ENCODE measurements at places on chromosomes 4 and X.

- DNase-seq: peak; percentile 62
These were observed 121.2 kb upstream of the NAP1L5 start for GRCh38 chr4:88818631-88819470.

DNA sequence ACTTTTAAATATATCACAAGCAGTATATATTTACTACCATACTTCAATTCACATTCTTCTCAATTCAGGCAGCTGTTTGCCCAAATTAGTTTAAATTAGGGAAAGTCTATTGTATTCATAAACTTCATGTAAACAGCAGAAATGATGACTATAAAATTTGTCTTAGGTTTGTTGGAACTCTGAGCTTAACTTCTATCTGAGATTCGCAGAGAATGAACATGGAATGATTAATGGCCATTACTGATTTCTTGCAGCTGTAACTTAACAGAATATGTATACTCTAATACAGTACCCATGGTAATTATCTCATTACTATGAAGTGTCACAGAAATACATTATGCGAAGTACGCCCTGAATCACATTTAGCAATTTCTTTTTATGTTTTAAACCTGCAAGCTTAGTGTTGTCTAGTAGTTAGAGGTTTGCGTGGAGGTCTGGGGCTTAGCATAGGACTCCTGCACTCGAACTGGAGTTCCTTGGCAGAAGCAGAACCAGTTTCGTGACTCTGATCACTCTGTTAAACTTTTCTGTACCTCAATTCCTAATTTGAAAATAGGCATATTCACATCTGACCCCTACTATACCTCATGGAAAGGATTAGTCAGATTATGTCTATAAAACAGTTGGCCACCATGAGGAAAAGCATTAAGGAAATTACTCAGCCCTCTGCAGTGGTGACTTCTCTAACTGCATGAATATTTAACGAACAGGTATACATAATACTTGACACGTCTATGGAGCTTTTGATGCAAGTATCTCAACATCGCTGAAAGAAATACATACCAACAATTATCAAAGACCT lies 243.2 kb downstream of the MGST2 start:
- DNase-seq: peak; percentile 8

- no peak for DNase-seq
These were observed 52.5 kb downstream of the SYNPO2 start for GRCh38 chr4:118941149-118941548.

DNA sequence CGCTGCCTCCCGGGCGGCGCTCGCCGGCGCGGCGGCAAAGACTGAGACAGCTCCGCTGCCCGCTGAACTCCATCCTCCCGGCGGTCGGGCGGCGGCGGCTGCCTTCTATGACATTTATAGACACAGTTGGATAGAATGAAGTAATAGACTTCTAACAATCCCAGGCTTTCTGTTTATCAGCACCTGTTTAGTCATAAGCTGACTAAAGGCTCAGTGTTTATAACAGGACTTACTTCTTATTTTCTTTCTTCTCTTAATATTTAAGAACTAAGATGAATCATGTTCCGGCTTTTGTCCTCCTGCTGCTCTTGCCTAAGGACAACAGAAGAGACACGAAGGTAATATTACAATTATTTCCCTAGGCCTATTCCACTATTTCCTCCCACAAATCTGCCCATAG lies 3.9 kb downstream of the ARL13A start:
- DNase-seq: no peak

DNA sequence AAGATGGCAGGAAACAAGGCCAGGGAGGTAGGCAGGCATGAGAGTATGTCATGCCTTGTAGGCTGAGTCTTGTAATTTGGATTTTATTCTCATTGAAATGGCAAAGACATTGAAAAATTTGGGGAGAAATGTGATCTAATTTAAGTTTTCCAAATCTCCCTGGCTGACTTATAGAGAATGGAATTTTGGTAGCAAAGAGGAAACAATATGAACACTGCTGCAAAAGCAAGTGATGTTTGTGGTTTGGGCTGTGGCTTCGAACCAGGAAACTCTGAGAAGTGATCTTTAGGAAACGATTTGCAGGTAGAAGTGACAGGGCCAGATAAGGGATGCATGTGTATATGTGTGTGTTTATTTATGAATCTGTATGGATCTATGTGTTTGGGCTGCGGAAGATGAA lies 35.6 kb downstream of the ARSJ start:
- peak; percentile 42 for DNase-seq

- DNase-seq: peak; percentile 11
These were observed 67.6 kb downstream of the EIF4E start for GRCh38 chr4:98861100-98861884.

GRCh38 chr4:33085709-33086108 lies 2365.5 kb downstream of the PCDH7 start:
- DNase-seq: no peak

GRCh38 chr4:140743194-140743931 lies 12.8 kb downstream of the TBC1D9 start:
- peak; percentile 28 for DNase-seq

- DNase-seq: no peak
These were observed 72.5 kb upstream of the GRXCR1 start for GRCh38 chr4:42819863-42820514.

DNA sequence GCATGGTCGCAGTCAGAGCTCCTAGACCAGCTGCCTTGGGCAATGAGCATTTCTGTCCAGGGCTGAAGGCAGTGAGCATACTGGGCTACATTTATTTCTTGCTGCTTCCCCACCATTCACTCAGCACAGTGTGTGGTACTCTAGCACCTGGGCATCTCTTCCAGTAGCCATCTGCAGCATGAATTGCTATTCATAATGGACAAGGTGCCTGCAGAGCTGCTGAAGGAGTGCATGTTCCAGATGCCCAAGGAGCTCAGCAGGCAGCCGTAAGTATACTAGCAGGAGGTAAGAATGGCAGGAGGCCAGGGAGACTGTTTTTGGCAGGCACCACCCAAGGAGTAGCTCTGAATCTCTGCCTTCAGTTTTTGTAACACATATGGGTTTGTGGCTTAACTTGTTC lies 110.4 kb upstream of the RXFP1 start:
- no peak for DNase-seq

DNA sequence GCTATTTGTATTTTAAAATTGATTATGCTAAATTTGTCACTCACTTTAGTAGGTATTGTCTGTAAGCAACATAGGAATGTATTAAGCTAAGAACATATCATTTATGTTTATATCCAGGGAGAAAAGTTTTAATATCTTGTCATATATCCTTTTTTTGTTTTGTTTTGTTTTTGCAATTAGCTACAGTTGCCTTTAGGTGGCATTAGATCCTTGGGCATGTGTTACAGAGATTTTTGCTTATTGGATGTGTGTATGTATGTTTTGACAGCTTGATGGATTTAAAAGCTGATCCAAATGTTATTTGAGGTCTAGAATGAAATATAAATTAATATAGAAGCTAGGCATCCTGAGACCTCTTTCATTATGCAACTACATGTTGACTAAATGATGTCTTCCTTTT lies 36.1 kb upstream of the OTUD4 start:
- DNase-seq: peak; percentile 38

- no peak for DNase-seq
These were observed 19.8 kb downstream of the MAOB start for GRCh38 chrX:43862434-43862833.

DNA sequence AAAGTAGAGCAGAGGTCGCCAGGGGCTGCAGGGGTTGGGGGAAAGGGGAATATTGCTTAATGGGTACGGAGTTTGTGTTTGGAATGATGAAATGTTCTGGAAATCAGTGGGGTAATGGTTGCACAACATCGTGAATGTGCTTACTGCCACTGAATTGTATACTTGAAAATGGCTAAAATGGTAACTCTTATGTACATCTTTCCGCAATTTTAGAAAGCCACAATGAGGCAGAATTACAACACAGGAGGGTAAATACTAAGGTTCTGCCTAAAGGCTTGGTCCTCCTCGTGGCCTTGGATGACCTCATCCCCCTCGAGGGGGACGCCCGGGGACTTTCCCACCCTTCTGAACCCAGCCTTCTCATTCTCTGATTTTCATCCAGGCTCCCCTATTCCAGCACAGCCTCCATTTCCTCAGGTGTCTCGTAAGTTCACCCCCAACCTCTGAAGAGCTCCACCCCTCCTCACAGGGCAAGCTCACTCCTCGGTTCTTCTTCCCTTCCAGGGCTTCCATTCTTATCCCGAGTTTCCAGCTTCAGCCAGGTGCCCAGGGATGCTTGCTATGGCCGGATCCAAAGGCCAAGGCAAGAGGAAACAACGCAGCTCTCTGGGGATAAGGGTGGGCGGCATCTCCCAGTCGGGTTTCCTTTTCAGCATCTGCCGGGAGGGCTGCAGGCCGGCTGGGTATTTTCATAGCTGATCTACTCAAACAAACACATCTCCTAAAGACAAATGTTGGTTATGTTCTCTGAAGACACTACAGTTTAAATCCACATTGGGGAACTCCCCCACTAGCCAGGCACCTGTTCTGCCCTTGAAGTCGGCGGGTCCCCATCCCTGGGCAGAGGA lies 71.3 kb upstream of the ACSL1 start:
- DNase-seq: no peak

DNA sequence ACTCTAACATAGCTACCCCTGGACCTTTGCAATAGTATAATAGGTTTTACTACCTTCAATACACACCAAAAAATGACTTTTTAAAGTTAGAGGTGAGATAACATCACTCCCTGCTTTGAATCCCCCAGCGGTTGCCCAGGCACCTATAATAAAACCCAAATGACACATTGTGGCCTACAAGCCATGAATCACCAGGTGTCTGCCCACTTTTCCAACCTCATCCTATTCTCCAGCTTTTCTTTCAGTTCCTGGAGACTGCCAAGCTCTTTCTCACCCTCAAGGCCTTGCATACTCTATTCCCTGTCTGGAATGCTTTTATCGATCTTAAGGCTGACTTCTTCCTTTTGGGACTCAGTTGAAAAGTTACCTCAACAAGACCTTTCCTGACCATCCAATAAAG lies 16.4 kb upstream of the PRSS48 start:
- no peak for DNase-seq

- no peak for DNase-seq
These were observed 20.6 kb upstream of the IRAK1 start for GRCh38 chrX:154040307-154040756.

- DNase-seq: no peak
These were observed 75.8 kb downstream of the TSPAN7 start for GRCh38 chrX:38636949-38637819.

DNA sequence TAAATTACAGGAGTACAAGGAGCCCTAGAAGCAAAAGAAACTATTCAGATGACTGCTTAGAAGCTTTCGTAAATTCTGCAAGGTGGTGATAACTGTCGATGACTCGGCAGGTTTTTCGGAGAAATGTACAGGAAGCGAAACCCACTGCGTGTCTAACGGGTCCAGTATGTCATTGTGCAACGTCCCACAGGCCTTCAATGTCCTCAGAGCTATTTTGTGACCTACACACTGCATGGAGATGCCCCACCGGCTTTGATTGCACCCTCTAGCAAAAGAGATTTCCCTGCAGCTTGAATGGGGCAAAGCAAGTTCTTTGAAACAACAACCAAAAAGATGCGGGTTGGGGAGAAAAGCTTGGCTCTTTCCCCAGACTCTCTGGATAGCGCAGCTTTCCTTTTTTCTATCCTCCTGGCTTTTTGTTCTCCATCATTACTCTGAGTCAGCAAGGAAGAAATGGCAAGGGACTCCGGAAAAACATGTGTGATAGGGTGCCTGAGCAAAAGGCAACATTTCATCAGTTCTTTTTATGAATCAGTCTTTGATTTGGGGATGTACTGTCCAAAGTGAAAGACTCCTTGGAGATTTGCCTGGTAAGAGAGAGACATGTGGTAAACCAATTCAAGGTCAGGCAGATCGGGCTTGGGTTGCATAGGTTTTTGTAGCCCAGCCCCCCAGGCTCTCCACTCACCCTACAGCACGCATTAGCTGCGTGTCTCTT lies 112.0 kb upstream of the TBL1X start:
- peak; percentile 96 for DNase-seq

DNA sequence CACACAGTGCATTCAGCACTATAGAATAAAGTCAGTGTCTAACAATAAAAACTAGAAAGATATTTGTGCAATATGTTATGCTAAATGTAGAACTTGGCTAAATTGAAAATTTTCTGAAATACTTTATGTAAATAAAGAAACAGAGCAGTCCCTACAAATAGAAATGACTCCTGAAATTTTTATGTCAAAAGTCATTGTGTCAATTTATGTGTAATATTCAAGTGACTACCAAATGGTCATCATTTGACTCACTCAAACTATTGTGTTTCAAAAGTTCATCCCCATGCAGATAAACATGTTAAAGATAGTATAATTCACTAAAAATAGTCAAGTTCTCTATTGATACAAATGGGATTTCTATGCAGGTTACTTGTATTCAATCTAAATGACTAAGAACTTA lies 17.9 kb downstream of the LRBA start:
- DNase-seq: no peak

- peak; percentile 0 for DNase-seq
These were observed 175.8 kb downstream of the COMMD8 start for GRCh38 chr4:47287735-47288134.

- peak; percentile 82 for DNase-seq
These were observed 14.8 kb downstream of the PDK3 start for GRCh38 chrX:24479924-24480323.

DNA sequence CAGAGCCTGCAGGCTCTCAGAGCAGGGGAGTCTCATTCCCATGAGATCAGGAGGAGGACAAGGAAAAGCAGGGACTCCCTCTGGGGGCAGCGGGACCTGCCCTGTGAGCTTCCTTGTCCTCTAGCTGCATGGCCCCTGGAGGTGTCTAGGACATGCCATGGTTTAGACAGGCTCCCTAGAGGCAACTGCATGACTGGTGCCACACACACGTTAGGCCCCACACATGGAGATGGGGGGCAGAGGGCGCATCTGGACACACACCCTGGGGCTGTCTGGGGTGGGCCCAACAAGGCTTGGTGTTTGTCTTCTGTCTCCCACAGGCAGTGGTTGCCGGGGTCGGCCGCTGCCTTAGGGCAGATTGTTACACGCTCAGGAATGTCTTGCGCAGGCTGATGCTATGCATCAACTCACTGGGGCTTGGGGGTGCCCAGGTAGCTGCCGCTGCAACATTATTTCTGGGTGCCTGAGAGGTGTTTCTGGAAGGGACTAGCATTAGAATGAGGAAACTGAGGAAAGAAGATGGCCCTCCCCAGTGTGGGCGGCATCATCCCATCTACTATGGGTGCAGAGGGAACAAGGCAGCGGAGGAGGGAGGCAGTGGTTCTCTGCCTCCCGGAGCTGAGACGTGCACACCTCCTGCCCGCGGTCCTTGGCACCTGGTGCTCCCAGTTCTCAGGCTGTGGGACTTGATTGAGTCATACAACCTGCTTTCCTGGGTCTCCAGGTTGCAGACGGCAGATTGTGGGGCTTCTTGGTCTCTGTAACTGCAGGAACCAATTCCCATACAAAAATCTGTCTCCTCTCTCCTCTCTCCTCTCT lies 32.1 kb upstream of the GPR78 start:
- DNase-seq: no peak

GRCh38 chr4:155973639-155974475 lies 20.2 kb upstream of the CTSO start:
- no peak for DNase-seq

DNA sequence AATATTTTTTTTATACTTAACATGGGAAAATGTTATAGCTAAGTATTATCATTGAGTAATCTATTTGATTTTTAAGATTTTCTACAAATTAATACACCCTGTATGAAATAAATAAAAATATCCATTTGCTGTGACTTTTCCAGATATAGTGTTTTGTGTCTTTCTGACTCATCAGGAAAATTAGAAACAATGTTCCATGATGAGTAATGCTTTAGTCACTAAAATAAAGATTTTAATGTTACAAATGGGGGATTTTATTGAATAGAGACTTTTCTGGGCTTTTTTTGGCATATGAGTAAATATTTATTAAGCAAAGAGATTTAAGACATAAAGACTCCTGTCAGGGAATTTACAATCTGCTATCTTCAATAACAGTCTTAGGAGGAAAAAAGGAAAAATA lies 279.2 kb upstream of the NOCT start:
- no peak for DNase-seq

Measured in common myeloid progenitor, CD34-positive (primary cell).